ENCODE measurements at places on chromosomes 4 and X.

- DNase-seq: no peak
These were observed 301.4 kb upstream of the AADAT start for GRCh38 chr4:170391066-170391740.

- no peak for DNase-seq
These were observed 37.1 kb upstream of the KLHL8 start for GRCh38 chr4:87257523-87257922.

- DNase-seq: no peak
These were observed 10.9 kb downstream of the MTHFD2L start for GRCh38 chr4:74168841-74169240.

DNA sequence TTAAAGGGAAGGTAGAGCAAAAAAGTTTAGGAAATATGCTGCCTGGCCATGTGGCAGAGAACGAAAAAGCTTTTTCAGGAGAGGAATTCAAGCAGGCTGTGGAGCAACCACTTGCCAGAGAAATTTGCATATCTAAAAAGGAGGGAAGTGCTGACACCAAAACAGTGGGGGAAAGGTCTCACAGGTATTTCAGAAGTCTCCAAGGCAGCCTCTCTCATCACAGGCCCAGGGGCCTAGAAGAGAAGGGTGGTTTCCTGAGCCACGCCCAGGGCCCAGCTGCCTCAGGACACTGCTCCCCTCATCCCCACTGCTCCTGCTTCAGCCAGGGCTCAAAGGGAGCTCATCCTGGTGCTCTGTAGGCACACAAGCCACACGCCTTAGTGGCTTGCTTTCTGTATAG lies 29.9 kb upstream of the STS start:
- no peak for DNase-seq

- DNase-seq: peak; percentile 21
These were observed 7.4 kb downstream of the SNCA start for GRCh38 chr4:89829470-89830138.

- DNase-seq: no peak
These were observed 43.6 kb downstream of the UNC5C start for GRCh38 chr4:95505151-95505550.

DNA sequence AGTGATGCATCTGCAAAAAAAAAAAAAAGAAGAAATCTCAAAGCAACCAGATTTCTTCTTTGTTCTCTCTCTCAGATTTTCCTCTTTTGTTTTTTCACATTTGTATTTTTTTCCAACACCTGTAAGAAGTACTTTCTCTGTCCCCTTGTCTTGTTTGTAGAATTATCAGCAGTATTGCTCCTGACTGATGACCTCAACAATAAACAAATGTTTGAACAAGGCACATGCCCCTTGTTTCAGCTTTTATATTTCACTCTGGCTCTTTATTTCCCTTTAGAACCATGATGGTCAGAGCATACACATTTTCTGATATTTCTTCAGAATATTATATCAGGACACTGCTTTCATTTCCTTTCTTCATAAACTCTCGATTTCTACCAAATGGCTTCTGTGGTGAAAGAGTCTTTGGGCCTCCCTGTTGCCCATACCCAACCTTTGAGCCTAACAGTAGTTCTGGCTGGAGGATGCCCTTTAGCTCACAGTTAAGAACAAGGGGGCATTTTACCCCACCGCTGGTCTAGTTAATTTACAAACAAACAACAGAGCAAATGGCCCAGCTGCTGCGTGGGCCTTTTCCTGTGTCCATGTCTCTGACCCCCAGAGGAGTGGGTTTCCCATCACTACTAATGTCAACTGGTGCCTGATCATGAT lies 142.5 kb upstream of the SMAD1 start:
- no peak for DNase-seq

GRCh38 chr4:100060765-100061416 lies 110.8 kb upstream of the H2AZ1 start:
- DNase-seq: no peak

DNA sequence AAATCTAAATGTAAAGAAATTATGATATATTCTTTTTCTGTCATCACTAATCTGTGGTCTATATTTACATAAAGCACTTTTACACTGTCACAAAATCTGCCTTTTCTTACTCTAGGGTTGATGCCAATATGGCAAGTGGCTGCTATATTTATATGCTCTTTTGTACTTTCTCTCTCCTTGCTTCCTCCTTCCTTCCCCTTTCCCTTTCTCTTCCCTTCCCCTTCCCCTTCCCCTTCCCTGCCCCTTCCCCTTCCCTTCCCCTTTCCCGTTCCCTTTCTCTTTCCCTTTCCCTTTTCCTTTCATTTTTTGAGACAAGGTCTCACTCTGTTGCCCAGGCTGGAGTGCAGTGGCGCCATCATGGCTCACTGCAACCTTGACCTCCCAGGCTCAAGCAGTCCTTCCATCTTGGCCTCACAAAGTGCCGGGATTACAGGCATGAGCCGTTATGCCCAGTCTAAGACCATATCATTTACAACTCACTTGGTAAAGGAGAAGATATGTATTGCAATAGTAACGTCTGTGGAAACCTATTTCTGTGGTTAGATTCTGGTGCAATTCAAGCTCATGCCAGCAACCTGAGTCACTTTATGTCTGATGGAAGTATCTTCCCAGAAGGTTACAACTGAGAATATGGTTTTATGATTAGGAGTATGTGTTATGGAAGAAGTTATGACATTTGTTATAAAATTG lies 13.9 kb upstream of the PLAC8 start:
- DNase-seq: no peak

DNA sequence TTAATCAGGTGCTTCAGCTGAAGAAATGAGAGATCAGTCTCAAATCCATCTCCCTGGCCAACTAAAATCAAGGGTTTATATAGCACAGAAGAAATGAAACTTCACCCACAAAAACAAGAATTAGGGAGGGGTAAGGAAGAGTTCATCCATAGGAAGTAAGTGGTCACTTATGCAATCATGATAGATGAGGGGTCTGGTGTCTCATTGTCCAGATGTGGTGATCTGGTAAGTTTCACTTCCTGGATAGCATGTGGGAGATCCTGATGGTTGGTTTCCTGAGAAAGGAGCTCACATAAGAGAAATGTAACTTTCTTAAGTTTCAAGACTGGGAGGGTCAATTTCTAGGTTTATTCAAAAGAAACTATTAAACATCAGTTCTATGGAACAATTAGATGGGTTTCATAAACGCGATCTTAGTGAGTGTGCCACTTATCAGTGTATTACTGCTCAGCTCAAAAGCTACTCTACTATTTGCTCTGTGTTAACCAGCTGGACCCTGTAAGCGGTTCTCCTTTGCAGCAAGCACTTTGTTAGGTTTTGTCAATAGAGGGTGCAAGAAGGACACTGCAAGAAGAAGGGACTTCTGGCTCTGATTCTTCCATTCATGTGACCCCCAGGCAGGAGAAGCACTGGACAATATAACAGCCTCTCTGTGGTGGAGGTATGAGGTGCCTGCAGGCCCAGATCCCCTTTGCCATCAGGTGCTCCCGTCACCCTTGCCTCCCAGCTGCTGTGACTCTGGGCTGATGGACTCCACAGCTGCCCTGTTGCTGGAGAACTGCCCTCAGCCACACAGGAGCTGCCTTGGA lies 35.4 kb upstream of the HPSE start:
- no peak for DNase-seq

DNA sequence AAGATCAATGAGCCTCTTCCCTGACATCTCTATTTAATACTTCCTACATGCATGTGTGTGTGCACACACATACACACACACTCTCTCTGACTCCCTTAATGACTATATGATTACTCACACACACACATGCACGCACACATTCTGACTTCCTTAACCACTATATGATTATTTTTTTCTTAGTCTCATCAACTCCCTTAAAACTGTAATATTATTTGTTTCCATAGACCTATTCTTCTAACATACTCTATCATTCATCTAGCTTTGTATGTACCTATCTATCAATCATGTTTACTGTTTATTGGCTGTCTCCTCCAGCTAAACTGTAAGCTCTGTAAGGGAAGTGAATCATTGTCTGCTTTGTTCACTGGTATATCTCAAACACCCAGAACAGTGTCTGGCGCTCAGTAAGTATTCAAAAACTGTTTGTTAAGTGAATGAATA lies 236.6 kb downstream of the RASL11B start:
- no peak for DNase-seq

DNA sequence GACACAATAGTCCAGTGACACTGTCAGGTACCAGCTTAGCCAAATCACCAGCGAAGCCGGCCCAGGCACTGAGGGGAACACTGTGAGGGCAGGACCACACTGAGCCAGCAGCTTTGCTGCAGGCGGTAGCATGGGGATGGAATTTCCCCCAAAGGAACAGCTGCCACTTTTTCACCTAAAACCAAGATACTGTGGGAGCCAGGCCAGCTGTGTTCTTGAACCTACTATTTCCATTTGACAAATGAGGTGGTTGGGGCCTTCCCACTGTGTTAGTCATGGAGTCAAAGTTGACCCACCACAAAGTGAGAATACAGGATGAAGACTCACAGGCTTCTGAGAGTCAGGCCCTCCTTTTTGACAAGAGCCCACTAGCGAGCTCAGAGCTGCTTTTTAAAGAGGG lies 70.7 kb upstream of the SH3RF1 start:
- no peak for DNase-seq

DNA sequence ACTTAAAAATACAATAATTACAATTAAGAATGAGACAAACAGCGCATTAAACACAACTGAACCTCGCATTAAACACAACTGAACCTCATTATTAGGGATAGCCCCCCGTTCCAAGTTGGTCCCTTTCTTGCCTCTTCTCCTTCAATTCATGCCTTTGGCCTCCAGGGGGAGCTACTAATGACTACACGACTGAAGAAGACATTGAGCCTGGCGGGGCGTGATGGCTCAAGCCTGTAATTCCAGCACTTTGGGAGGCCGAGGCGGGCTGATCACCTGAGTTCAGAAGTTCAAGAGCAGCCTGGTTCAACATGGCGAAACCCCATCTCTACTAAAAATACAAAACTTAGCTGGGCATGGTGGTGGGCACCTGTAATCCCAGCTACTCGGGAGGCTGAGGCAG lies 56.4 kb upstream of the NWD2 start:
- no peak for DNase-seq

GRCh38 chr4:163703251-163703650 lies 208.8 kb downstream of the TMA16 start:
- no peak for DNase-seq

- no peak for DNase-seq
These were observed 149.6 kb downstream of the FHIP1A start for GRCh38 chr4:151558496-151559113.

DNA sequence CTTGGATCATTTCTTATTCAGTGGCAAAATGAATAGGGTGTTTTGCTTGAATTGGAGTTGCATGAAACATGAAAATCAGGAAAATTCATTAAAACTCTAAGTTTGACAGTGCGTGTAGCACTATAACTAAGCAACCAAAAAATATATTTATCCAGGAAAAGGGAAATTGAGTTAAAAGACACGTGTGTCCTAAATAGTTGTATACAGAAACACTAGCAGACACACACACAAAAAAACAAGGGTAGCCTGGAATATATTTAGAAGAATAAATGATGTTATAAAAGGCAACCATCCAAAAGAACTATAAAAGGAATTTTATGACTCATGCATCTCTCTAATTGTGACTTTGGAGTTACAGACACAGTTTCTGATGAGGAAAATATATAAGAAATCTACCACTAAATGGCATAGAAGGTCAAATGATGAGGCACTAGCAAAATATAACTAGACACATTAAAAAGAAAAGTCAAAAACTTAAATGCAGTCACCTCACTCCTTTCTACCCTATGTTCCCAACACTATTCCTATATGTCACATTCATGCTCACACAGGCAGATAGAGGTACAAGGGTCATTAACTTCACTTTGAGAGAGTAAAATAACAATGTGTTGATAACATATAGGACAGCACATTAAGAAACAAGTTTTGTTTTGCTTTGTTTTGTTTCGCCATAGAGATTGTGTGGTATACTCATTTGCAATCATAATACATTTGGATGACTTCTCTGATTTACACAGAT lies 793.6 kb upstream of the INTU start:
- DNase-seq: no peak

GRCh38 chrX:40177942-40178715 lies 80.4 kb upstream of the BCOR start:
- no peak for DNase-seq

- no peak for DNase-seq
These were observed 103.3 kb downstream of the DCLK2 start for GRCh38 chr4:150181536-150181935.

- no peak for DNase-seq
These were observed 4.8 kb downstream of the MND1 start for GRCh38 chr4:153349206-153349805.

DNA sequence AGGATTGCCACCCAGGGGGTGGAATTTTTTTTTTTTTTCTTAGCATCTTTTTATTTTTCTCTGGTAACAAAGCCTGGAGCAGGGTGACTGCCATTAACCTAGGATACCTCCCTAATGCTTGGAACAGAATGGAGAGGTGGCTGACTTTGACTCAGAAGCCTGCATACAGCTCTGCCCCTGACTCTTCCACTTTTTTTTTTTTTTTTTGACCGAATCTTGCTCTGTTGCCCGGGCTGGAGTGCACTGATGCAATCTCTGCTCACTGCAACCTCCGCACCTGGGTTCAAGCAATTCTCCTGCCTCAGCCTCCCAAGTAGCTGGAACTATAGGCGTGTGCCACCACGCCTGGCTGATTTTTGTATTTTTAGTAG lies 341 bp upstream of the SLC2A9 start:
- DNase-seq: no peak

Data from T-helper 2 cell (primary cell).